ENCODE measurements at places on chromosomes 11 and 22. TPM values are rescaled to one million over a fixed set of nuclear protein-coding genes. Genes with fewer than 3 reads are reported as not detected.

Gene PTH
- total RNA-seq = 0.20 TPM

Gene PKP3
- total RNA-seq = 34.0 TPM

Gene UQCC3
- 4.9 TPM for total RNA-seq

Gene NAGA
- total RNA-seq = 5.6 TPM

Gene SCGB1A1
- not detected for total RNA-seq

Gene SCGB1D2
- 0.47 TPM for total RNA-seq

Gene FLRT1
- 0.31 TPM for total RNA-seq

Gene FAM181B
- total RNA-seq = 0.46 TPM

Gene PGA3
- not detected for total RNA-seq

Gene OOSP1
- total RNA-seq = not detected

Gene OR5P2
- total RNA-seq = not detected

- no peak for DNase-seq
Measured at GRCh38 chr11:61357233-61357893, 4.3 kb downstream of the CYB561A3 start.

DNA sequence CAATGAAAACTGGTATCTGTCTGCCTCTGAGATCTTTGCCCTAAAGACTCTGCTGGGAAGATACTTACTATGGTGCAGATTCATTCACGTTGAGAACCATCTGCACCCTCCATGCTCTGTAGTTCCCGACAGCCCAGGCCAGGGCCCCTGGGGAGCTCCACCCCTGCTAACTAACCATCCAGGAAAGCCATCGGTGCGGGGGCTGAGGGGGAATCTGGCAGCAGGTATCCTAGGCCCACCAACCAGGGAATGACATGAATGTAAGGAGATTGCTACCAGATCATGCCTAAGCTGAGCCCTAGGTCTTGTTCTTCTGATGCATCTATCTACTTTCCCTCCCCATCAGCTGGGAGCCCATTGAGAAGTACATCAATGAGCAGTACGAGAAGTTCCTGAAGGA lies 11.3 kb upstream of the WBP2NL start:
- no peak for DNase-seq

DNA sequence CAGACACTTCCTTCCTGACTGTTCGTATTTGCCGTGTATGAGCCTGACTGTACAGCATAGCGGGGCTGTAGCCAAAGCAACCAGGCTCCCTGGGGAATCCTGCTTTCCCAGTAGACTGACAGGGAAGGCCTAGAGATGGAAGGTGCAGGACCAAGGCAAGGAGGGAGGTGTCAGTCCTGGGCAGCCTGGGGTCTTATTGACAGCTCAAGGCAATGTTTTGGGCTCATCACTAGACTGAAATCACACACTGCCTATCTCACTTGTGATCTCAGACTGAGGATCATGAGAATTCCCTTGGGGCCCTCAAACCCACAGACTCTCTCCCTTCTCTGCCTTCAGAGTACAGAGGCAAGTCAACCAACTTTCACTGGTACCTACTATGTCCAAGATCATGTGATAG lies 346.8 kb upstream of the NARS2 start:
- DNase-seq = no peak

DNA sequence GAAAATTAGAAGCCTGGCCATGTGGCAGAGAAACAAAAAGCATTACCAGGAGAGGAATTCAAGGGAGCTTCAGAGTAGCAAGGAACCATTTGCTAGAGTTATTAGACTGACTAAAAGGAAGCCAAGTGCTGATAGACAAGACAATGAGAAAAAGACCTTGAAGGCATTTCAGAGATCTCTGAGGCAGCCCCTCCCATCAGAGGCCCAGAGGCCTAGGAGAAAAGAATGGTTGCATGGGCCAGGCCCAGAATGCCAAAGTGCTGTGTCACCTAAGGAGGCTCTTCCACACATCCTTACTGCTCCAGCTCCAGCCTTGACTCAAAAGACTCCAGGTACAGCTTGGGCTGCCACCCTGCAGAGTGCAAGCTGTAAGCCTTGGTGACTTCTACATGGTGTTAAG lies 61.8 kb upstream of the POU2AF2 start:
- DNase-seq = no peak

- no peak for DNase-seq
Measured at GRCh38 chr11:6604790-6605189, 1.2 kb downstream of the ILK start.

GRCh38 chr11:18754308-18754707 lies 28.3 kb upstream of the IGSF22 start:
- DNase-seq = no peak

- peak; percentile 96 for DNase-seq
Measured at GRCh38 chr11:118820412-118821357, 29.7 kb upstream of the DDX6 start.

- DNase-seq = no peak
Measured at GRCh38 chr22:29867851-29868250, 15.1 kb upstream of the MTMR3 start.

GRCh38 chr11:88657076-88657738 lies 319.7 kb upstream of the CTSC start:
- DNase-seq = no peak

- no peak for DNase-seq
Measured at GRCh38 chr22:40588726-40589125, 47.8 kb downstream of the MRTFA start.

GRCh38 chr11:97683733-97684132 lies 1293.9 kb downstream of the JRKL start:
- no peak for DNase-seq

DNA sequence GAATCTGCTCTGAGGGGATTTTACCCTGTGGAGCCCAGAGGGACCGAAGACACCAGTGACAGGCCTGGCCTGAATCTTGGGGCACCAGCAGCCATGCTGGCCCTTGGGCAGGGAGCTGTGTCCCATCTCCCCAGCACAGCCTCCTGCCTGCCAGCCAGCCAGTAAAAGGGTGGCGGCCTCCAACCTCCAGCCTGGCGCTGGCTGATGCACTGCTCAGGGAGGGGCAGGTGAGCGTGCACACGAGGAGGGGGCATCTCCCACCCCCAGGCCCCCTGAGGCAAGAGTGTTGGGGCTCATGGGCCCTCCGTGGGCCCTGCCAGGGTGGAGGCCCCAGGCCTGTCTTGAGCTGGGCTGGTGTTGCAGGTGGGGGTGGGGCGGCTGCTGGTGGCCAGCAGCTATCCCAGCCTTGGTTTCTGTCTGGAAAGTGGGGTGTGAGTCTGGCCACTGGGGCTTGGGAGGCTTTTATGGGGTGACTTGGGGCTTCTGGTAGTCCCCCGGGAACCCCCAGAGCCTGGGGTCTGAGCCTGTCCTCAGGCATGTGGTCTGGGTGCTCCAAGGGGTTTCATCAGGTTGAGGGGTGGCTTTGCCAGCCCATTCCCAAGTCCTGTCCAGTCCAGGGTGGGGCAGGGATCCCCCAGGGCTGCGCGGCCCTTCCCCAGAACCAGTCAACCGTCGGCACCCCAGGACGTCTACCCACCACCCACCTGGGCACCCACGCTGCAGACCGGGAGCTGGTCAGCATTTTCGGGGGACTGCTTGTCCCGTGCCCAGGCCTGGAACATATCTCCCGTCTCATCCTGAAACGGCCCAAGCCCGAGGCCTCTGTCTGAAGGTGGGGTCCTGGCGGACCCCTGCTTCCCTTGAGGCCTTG lies 17.8 kb downstream of the TSPAN4 start:
- DNase-seq = no peak

DNA sequence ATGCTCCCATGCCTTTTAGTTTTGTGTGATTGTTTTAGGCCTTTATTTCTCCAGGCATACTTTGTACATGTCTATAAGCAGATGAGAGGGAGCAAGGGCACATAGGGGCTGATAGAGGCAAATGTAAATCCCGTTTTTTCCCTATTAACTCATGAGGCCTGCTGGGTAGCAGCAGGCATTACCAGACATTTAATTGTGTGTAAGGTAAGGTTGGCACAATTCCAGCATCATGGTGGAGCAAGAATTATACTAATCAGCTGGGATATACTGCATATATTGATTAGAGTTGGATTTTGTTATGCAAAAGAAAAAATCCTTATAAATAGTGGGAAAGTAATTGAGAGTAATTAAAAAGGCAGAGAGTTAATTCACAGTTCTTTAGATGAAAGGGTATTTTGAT lies 12.2 kb downstream of the FAT3 start:
- DNase-seq = no peak

GRCh38 chr22:46969491-46969890 lies 207.0 kb downstream of the TBC1D22A start:
- no peak for DNase-seq

GRCh38 chr11:64659417-64660144 lies 63.4 kb downstream of the NRXN2 start:
- DNase-seq = no peak

DNA sequence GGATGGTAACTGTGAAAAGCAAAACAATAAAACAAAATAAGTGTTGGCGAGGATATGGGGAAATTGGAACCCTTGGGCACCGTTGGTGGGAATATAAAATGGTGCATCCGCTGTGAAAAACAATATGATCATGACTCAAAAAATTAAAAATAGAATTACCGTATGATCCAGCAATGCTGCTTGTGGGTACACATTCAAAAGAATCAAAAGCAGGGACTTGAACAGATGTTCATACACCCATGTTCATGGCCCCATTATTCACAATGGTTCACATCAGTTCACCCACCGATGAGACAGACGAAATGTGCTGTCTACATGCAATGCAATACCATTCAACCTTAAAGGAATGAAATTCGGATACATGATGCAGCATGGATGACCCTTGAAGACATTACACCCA lies 1.2 kb upstream of the DERL3 start:
- DNase-seq = no peak

GRCh38 chr11:31433851-31434250 lies 64.2 kb downstream of the DNAJC24 start:
- no peak for DNase-seq

- no peak for DNase-seq
Measured at GRCh38 chr22:22061085-22062077, 78.8 kb upstream of the TOP3B start.

GRCh38 chr11:441418-442274 lies at the start of gene ANO9:
ANO9 (minus strand) TSS chr11:442011; CDS start chr11:441926, 85 bp downstream.
- DNase-seq = peak; percentile 74

DNA sequence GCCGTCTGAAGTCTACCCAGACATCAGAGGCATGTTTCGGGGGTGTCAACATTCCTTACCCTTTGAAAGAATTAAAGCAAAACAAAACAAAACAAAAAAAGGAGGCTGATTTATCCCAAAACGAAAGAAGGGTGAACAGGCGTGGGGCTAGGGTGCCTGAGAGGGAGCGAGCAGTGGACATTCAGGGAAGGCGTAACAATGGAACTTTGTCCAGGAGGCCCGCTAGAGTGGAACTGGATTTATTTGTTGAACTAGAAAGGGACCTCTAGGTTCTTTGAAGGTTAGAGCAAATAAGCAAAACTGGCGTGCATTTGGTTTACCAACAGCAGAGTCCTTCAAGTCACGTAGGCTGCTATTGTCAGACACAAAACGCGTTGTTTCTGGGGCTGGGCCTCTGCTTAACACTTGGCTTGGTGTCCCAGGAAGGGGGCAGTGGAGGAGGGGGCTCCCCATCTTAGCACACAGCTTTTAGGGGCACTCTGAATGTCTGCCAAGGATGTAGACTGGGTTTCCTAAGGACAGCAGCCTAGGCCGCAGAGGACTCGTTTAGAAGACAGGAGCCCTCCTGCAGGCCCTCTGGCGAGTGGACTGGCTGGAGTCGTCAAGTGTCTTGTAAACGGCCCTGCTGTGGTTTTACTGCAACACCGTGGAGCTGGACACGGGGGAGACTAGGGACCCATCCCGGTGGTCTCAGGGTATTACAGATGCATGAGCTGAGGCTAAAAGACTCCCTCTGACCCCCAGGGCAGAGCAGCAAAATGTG lies 203.7 kb upstream of the SORL1-AS1 start:
- no peak for DNase-seq

DNA sequence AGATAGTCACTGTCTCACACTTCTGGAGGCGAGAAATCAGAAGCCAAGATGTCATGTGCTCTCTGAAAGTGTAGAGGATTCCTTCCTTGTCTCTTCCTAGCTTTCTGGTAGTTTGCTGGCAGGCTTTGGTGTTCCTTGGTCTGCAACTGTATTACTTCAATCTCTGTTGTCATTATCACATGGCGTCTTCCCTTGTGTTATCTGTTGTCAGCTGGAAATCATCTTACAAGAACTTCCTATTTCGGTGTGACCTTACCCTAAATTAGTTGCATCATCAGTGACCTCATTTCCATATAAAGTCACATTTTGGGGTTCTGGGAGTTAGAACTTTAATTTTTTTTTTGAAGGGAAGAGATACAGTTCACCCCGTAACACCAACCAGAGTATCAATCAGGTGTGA lies 3.3 kb upstream of the LIN7C start:
- DNase-seq = no peak

DNA sequence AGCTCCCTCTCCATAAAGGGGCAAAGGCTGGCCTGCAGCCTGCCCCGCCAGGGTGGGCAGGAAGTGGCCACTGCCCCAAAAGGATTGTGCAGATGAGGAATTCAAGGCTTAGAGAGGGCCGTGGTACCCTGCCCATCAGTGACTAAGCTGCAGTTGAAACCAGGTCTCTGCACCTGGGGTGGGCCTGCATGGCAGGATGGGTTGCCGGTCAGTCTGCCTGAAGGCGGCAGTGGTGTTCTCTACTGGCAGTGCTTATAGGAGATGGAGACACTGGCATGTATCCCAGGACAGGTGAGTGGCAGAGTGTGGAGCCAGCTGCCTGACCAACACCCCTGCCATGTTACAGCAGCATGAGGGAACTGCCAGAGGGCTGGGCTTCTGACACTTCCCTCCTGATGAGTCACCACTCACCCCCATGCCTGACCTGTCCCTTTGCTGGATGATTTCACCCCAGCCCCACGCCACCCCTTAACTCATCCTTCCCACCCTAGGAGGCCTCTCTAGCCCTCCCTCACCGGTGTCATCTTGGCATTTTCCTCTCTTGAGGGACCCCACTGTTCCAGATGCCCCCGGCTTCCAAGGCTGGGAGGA lies 70.2 kb upstream of the LMO1 start:
- peak; percentile 33 for DNase-seq

- peak; percentile 81 for DNase-seq
Measured at GRCh38 chr11:131691181-131692041, 321.0 kb downstream of the NTM start.

- DNase-seq = no peak
Measured at GRCh38 chr11:41286751-41287150, 172.7 kb downstream of the LRRC4C start.

GRCh38 chr11:133895061-133895479 lies 49.8 kb upstream of the SPATA19 start:
- no peak for DNase-seq
